Sigmoid colon (tissue), 7 donors: ENCODE measurements at places on chromosomes 5 and 9. TPM values are rescaled to one million over a fixed set of nuclear protein-coding genes. Genes with fewer than 3 reads are reported as not detected.

Gene GLDC
- total RNA-seq: not detected

DNA sequence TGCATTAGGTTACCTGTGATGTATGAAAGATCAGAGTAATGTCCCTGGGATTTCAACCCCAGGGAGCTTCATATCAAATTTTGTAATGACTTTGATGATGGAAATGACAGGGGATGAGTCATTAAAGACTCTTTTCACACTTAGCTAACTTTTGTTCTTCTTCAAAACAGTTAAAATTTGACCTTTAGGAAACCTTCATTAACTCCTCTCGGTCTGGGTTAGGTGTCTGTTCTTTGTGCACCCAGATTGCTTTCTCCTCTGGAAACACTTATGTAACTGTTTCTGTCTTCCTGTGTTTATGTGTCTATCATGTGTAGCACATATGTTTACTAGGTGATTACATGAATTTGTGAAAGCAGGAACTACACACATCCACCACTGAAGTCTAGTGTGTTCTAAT, 1.6 kb downstream of the SRFBP1 start:
- DNase-seq: no peak

DNA sequence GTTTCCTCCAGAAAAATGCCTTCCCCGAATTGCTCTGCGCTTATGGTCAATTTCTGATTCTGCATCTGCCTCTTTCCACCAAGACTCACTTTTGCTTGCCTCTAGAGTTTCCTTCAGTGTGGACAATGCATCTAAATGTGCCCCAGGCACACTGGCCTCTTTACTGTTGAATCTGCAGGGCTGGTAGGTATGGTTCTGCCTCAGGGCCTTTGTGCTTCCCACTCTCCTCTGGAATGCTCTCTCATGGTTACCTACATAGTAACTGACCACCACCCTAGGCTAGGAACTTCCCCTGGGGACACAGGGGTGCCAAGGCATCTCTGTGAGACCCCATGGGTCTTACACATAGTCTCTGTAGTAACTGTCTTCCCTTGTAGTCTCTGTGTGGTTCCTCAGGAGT, 1258.6 kb downstream of the CDH12 start:
- no peak for DNase-seq

DNA sequence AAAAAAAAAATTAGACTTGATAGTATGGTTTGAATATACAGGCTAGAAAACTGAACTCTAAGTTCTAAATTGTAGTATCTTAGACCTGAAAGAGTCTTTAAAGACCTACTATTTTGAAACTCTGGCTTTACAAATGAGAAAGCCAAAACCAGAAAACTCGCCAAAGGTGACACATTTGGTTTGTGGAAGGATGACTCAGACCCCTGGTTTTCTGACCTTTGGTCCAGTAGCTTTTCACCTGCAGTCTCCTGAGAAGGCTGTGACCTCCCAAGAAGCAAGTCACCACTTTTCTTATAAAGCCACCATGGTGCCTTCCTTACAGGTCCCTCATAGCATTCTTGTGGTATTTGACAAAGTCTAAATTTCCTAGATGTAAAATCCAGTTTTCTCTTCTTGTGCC, 102.1 kb upstream of the CEP78 start:
- DNase-seq: no peak

GRCh38 chr5:133756756-133757155, 144.4 kb upstream of the FSTL4 start:
- no peak for DNase-seq

DNA sequence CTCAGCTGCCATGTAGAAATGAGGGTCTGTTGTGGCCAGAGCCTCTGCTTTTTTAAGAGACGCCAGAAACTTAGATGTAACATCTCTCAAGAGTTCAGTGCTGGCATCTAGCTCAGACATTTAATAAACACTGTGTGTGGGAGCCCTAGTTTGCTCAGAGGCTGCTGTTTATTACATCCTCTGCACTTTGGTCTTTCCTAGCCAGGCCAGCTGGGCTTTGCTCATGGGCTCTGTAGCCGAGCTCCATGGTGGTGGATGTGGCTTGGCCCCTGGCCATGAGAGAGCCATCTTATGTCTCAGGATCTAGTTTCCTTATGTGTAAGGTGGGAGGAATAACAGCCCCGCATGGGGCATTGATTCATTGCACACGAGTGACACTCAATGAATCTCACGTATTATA, 30.0 kb downstream of the ARHGEF37 start:
- peak; percentile 76 for DNase-seq

Gene OR1J2
- total RNA-seq: not detected

DNA sequence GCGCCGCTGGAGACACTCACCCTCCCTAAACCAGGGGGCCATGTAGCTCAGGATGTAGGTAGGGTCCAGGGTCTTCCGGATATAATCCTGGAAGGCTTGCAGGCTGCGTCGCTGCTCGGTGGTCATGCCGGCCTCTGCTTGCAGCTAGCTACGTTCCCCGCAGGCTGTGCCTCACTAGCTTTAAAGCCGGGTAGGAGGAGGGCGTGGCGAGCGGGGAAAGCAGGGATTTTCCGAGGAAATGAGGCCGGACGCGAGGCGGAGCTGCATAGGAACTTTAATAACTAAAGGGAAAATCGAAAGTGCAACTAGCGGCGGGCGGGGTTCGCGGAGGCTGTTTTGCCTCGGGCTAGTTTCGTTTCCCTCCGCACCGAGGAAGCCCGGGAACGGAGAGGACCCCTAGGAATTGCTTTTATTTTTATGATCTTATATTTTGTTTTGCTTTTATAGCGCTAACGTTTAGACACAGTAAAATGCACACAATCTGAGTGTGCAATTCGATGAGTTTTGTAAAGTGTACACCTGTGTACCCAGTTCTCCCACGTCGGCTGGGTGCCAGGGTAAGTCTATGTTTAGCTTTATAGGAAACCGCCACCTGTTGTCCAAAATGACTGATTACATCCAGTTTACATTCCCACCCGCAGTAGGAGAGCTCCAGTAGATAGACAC, at the start of gene RIGI:
TSS of gene RIGI (minus strand) at position 156 of the 666 bp plus-strand sequence. CDS start at position 126, 30 bp downstream.
- DNase-seq: peak; percentile 96

- DNase-seq: no peak
Observed at GRCh38 chr5:14129123-14129522, 14.0 kb upstream of the TRIO start.
